Fibroblast of skin of right biceps (primary cell): ENCODE measurements at places on chromosomes 6 and 20.

- DNase-seq: peak; percentile 74
These were observed 60.1 kb upstream of the LRRC1 start for GRCh38 chr6:53734473-53735299.

- no peak for DNase-seq
These were observed 177.1 kb downstream of the CD109 start for GRCh38 chr6:73873081-73873480.

DNA sequence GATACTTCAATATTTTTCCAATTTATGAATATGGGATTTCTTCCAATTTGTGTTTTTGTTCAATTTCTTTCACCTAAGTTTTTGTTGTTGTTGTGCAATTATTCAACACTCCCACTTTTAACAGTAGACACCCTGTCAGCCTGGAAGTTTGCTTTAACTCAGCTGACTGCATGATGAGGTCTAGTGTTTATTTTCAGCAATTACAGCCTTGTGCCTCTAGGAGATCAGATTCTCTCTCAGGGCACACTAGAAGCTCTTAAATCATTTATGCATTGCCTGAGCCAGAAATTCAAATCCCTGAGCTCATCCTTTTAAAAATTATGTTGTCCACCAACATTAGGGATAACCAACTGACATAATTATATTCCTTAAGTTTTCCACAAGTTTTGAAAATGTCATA is 85.7 kb downstream of the MRAP2 start:
- no peak for DNase-seq

DNA sequence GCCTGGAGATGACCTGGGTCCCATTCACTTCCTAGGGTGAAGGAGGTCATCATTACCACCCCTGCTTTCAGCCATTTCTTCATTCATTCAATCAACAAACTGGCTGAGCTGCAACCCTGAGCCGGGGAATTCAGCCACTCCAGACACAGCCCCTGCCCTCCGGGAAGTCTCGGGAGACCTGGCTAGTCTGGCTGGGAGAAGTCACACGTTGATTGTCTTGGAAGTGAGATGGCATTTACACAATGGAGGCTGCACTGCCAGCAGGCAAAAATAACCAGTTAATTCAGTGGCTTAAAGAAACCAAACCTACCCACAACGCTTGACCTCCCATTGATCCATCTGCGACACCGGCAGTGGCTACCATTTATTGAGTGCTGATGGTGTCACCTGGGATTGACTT is 2.0 kb upstream of the PMEPA1 start:
- DNase-seq: no peak

DNA sequence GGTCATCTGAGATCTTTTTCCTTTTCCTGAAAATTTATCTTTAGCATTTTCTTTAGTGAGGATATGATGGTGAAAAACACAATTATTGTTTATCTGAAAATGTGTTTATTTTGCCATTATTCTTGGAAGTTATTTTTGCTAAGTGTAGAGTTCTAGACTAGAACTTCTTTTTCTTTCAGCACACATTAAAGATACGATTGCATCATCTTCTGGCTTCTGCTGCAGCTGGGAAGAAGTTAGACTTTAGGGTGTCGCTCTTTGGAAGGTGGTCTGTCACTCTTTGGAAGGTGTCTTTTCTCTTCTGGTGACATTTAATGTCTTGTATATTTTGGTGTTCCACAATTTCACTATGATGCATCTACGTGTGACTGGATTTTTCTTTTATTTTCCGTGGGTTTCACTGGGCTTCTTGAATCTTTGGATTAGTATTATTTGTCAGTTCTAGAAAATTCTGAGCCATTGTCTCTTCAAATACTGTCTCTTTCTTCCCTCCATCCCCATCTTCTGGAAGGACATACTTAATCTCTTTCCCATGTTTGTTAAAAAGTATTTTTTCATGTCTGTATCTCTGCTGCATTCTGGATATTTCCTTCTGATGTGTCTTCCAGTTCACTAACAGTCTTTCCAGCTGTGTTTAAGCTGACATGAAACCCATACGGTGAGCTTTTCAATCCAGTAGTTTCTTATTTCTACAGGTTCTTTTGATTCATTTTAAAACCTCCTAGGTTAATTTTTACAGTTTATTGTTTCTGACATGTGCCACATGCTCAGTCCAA is 81.0 kb downstream of the AGPAT4 start:
- no peak for DNase-seq

GRCh38 chr20:51054233-51054632 is 31.3 kb upstream of the KCNG1 start:
- DNase-seq: no peak

DNA sequence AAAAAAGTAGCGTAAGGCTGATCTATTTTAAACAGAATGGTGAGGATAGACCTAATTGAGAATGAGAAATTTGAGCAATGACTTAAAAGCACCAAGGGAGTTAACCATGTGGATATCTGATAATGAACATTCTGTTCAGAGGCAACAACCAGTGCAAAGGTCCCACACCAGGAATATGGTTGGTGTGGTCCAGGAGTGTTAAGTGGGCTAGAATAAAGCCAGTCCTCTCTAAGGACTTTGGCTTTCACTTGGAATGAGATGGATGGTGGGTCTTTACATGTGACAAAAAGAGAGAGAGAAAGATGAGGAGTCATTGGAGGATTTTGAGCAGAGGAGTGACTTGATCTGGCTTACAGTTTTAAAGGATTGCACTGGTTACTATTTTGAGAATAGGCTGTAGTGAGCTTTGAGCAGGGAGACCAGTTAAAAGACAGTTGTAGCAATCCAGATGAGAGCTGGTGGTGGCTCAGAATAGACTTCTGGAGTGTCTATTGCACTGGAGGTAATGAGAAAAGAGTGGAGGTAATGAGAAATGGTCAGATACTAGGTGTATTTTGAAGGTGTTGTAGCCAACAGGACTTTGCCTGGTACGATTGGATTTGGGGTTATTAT is 89.8 kb downstream of the SCAF8 start:
- no peak for DNase-seq

DNA sequence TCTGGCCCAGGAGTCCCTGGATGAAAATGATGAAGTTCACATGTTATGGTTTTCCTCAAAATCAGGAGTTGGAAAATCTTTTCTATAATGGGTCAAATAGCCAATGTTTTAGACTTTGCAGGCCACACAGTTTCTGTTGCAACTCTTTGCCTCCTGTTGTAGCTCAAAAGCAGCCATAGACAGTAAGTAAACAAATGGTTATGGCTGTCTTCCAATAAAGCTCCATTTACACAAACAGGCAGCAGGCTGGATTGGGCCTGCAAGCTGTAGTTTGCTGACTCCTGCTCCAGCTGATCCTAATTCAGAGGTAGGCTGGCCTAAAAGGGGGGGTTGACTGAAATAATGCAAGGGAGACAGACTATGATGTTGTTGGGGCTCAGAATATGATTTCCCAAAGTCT is 33.0 kb downstream of the METTL24 start:
- DNase-seq: no peak

DNA sequence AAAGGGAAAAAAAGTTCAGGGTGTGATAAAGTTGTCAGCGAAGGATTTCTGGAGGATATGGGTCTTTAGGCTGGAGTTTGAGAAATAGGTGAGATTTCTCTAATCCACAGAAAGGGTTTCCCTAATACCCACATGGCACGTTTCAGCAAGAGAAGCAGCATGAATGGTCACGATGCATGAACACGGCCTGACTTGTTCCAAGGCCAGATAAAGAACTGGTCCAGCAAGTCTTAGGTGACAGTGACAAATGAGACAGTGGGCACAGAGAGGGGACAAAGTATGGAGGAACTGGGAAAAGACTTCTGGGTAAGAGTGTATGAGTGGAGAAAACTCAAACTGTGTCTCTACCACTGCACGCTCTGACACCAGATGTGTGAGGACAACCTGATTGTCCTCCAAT is 262.0 kb upstream of the FOXQ1 start:
- no peak for DNase-seq

DNA sequence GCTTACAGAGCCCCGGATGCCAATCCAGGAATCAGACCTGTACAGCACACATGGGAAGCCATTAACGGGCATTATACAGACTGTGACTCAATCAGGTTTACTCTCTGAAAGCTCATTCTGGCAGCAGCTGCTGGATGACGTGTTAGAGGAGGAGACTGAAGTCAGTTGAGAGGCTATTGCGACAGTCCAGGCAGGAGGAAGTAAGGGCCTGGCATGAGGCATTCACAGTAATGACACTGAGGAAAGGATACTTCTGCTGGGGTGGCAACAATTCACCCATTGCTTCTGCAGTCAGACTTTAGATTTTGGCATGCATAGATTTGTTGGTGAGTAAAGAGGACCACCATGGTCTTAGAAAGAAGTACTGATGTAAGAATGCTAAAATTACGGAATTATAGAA is 151.0 kb upstream of the HEY2 start:
- peak; percentile 55 for DNase-seq

- DNase-seq: no peak
These were observed 147.1 kb downstream of the LRFN2 start for GRCh38 chr6:40440053-40440452.
